ENCODE measurements at places on chromosomes 3 and 15.
A peak's percentile ranks its signal among the peaks of the same experiment; 100 is the strongest.

- no peak for DNase-seq
Measured at GRCh38 chr3:52250122-52250521, 4.6 kb downstream of the PPM1M start.

- no peak for DNase-seq
Measured at GRCh38 chr3:117688583-117688982, 979.0 kb downstream of the TUSC7 start.

DNA sequence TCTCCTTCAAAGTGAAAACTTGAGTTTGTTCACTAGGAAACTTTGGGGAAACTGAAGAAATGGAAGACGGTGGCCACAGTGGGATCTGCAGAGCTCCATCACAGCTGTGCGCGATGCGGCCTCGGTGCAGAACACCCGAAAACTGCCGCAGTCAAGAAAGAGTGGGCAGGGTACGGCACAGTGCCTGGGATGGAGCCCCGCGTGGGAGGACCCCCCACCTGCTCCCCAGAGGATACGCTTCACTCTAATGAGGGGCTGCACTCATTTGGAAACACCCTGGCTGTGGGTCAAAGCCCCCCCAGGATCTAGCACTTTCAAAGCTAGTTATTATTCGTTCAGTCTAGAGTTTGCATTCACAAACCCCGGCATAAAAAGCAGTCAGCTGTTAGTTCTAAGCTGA lies 9.5 kb downstream of the ADAMTS17 start:
- no peak for DNase-seq

DNA sequence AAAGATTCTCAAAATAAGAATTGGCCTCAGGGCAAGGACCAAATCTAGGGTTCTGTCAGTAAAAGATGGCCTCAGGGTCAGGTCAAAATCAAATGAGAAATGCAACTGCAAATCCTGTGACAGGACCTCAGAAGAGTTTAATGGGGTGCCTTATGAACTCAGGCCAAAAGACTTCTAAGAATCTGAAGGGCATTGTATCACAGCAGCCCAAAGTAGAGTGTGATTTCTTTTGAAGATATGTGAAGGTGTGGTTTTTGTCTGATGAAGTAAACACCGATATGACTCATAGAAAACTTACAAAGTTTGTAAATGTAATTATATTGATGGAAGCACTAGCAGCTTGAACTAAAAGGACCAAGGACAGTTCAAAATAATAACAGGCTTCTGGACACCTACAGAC lies 966.1 kb downstream of the AGBL1 start:
- DNase-seq = no peak

DNA sequence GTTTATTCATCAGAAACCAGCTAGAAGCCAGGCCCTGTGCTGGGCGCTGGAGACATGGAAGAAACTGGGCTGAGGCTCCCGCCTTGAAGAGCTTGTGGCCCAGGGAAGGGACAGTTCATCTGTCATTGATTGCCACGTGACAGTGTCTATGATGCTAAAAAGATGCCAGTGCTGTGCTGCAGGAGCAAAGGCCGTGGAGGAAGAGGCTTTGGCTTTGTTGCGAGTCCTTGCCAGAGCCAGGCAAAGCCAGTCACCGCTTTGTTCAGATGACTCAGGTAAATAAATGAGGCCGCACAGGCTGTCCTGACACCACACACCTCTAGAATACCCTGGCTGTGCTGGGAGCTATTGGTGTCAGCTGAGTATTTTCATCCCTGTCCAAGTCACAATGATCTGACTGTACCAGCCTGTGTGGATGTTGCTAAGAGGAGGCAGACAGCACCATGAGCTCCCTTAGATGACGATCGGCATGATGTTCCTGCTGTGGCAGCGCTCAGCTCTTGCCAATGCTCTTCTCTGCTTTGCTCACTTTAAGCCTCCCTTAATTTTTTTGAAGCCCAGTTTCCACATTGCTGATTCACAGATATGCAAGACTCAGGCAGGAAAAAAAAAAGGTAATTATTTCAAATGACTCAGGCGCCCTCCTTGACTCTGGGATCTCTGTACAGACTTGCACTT lies 77.5 kb downstream of the CCNL1 start:
- DNase-seq = no peak

DNA sequence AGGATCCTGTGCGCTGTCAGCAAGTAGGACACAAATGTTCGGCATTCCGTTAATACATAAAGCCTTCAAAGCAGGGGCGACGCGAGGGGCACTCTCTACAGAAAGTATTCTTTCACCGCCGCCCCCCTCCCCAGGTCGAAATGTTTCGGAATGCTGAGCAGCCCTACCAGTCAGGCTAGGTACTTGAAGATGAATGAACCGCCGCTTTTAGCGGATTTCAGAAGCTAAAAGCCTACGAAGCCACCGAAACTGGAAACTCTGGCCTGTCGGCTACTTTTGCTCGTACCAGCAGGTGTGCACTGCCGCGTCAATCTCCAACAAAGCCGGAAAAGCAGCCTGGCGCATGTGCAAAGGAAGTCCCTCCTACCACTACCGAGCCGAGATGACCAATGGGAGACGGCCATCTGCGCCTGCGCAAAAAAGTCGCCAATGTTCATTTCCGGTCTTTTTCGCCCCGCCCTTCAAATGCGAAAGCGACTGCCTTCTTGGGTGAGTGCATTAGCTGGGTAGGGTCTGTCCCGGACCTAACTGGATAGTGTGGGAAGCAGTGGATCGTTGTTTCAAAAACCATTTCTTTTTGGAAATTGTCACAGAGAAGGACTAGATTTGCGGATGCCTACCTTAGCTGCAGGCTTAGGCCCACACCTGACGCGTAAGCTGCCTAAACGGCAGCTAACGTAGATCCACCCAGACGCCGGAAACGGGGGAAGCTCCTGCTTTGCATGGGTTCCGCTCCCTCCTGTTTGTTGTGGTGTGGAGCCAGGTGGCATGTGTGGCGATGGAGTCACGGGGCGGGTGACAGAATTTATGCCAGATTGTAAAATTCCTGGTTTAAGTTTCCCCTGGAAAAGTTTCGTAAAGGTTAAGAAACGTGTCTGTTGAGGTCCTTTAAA lies at the start of gene WDR5B:
Gene WDR5B, minus strand, starts transcription at position 301 of the 893 bp plus-strand sequence. CDS start 534 bp downstream, outside the sequence.
- DNase-seq = peak; percentile 99

All from stimulated activated CD8-positive, alpha-beta memory T cell treated with anti-CD3 and anti-CD28 coated beads, Interleukin-4, amount 100 ng/mL, for 4 hours (primary cell).